ENCODE measurements at places on chromosomes 12 and 14. TPM values are rescaled to one million over a fixed set of nuclear protein-coding genes. Genes with fewer than 3 reads are reported as not detected.

Gene CISTR
- not detected for total RNA-seq

GRCh38 chr12:80277732-80278131 is 166.3 kb upstream of the PTPRQ start:
- no peak for DNase-seq

DNA sequence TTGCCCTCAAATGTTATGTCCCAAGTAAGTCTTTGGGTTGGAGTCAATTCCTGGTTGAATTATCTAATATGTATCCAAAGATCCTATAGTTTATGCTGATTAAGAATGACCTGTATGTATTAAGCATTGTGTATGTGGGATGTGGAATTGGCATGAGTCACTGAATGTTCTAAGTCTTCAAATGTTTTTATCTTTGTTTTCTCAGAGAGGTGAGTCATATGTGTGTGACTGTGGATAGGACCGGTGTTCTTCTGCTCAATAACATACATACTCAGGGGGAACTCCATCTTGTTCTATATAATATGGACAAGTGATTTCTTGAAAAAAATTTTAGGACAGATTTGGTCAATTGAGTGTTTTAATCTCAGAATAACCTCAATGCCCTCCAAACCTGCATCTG is 57.9 kb downstream of the NAV3 start:
- peak; percentile 92 for DNase-seq

DNA sequence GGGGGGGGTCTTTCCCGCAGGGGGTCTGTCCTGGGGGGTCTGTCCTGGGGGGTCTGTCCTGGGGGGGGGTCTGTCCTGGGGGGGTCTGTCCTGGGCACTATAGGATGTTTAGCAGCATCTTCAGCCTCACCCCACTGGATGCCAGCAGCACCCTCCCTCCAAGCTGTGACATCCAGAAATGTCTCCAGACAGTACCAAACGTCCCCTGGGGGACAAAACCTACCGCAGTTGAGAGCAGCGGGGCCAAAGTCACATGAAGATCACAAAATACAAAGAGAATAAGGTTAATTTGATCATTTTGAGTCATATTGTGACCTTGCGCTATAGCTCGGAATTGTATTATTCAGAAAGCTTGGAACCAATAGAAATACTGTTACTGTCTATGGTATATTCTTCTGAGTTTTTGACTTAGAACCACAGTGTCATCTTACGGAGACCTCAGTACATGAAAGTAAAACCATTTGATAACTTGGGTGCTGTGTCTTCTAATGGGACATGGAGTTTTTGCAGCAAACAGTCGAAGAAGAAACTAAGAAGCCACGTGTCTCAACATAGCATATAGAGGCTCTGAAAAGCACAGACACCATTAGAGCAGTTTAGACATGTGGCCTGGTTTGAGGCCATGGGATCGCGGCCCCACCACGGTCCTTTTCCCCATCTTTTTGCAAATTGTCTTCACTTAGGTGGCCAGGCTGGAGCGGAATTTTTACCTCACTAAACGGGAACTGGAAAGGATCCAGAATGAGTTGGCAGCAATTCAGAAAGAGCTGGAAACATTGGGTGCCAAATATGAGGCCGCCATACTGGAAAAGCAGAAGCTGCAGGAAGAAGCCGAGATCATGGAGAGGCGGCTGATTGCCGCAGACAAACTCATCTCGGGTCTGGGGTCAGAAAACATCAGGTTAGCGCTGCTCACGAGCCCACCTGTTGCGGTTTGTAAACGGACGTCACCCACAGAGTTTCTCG is 59.9 kb downstream of the CCDC92 start:
- no peak for DNase-seq
